ENCODE measurements at places on chromosomes 4 and X. TPM values are rescaled to one million over a fixed set of nuclear protein-coding genes. Genes with fewer than 3 reads are reported as not detected.

RHOXF2B gene
- total RNA-seq = not detected

LUZP4 gene
- not detected for total RNA-seq

VCX2 gene
- total RNA-seq = not detected

CDX4 gene
- not detected for total RNA-seq

ARX gene
- total RNA-seq = 14.4 TPM

FLNA gene
- total RNA-seq = 148 TPM

MGARP gene
- 0.94 TPM for total RNA-seq

DMRTC1 gene
- total RNA-seq = not detected

TIMP1 gene
- 4.4 TPM for total RNA-seq

GAGE2A gene
- not detected for total RNA-seq
